Suprapubic skin (tissue), 4 donors: ENCODE measurements at places on chromosomes 7 and 10. TPM values are rescaled to one million over a fixed set of nuclear protein-coding genes. Genes with fewer than 3 reads are reported as not detected.
A peak's percentile ranks its signal among the peaks of the same experiment; 100 is the strongest.

DNA sequence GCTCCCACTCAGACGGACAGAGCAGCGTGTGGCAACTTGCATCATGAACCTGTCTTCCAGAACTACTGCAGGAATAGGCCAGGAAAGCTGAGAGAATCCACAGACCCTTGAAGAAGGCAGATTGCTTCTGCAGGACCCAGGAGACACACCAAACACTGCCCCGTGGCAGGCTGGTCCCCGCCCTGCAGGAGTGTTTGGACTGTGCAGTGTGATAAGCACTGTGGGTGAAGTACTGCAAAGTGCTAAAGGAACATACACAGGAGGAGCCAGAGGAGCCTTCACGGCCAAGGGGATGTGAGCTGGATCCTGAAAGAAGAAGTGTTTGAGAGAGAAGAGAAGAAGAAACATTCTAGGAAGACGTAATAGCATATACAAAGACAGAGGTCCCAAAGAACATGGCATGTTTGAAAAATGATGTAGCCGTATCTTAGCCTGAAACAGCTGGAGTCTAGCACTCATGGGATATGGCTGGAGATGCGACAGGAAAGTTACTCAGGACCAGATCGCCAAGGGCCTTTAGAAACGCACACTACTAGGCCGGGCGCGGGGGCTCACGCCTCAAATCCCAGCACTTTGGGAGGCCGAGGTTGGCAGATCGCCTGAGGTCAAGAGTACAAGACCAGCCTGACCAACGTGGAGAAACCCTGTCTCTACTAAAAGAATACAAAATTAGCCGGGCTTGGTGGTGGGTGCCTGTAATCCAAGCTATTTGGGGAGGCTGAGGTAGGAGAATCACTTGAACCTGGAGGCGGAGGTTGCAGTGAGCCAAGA, 96.9 kb upstream of the RHEB start:
- DNase-seq = no peak
- no peaks in the 10 kb centered on the region for H3K27me3 ChIP-seq
- no peak overlapping the region for H3K4me3 ChIP-seq
- H3K27ac ChIP-seq = no peak overlapping the region
- no peaks in the 10 kb centered on the region for H3K4me1 ChIP-seq
- H3K36me3 ChIP-seq = peaks cover 4% of the 10 kb centered on the region

DNA sequence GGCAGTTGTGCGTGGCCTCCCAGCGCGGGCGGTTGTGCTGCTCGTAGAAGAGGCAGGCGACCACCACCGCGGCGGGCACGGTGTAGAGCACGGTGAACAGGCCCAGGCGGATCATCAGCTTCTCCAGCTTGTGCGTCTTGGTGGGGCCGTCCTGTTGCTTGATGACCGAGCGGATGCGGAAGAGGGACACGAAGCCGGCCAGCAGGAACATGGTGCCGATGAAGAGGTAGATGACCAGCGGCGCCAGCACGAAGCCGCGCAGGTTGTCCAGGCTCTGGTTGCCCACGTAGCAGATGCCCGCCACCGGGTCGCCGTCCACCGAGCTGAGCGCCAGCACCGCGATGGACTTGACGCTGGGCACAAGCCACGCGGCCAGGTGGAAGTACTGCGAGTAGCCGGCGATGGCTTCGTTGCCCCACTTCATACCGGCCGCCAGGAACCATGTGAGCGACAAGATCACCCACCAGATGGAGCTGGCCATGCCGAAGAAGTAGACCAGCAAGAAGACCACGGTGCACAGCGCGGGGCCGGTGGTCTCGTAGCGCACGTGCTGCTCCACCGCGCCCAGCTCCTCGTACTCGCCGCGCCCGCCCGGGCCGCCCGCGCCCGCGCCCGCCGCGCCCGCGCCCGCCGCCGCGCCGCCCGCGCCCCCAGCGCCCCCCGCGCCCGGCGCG, 2.2 kb downstream of the FZD8 start:
- H3K36me3 ChIP-seq = no peaks in the 10 kb centered on the region
- peaks cover 67% of the 10 kb centered on the region for H3K4me1 ChIP-seq
- peaks cover 7% of the 10 kb centered on the region for H3K27me3 ChIP-seq
- H3K27ac ChIP-seq = no peak overlapping the region

DNA sequence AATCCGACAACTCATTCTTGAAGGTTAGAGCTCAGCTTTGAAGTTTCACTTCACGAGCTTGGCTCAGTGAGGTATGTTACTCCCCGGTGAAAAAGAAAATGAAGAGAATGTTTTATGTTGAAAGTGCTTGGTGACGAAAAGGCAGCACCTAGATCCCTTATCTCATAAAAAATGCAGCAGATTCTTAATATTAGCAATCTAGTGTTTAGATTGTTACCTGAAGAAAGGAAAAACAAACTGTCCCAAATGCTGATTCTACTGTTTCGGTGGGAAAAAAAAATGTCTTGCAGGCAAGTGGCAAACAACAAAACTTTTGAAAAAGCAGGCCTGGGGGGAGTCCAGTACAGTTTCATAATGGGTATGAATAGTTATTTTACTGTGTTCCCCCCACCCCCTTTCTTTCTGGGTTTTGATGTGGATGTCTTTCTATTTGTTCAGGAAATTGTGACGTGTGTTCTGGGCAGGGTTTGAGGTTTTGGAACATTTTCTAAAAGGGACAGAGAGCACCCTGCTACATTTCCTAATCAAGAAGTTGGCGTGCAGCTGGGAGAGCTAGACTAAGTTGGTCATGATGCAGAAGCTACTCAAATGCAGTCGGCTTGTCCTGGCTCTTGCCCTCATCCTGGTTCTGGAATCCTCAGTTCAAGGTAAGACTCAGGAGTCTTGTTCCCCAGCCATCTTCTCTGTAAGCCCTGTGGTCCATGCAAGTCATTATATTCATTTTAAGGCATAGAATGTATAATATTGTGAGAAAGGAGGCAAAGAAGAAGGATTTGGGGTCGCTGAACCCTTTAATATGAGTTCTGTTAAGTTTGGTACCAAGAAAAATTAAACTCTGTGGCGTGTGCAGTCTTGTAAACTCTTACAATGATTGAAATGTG, at the start of gene SRGN:
TSS of gene SRGN (plus strand) at position 514 of the 881 bp plus-strand sequence. CDS start at position 569, 55 bp downstream.
- H3K4me1 ChIP-seq = peaks cover 4% of the 10 kb centered on the region
- no peaks in the 10 kb centered on the region for H3K27me3 ChIP-seq
- DNase-seq = peak; percentile 82
- H3K4me3 ChIP-seq = peak within 1 kb of the TSS; percentile 44

SAP25 gene
- total RNA-seq = 2.7 TPM

DNA sequence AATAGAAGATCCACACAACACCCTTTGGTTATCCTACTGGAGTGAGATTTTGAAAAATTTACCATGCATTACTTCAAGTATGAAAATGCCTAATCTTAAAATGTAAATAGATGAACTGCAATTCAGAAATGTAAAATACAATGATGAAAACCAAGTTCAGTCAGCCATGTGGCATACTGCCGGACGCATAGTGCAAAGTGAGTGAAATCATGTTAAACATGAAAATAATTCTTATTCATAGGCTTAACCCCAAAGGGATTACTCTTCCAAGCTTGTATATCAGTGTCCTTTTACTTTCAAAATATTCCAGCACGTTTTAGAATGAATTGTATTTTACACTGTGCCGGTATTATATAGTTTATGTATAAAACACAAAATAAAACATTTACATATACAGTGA, 99.8 kb downstream of the THSD7A start:
- no peak for DNase-seq
- H3K4me1 ChIP-seq = no peaks in the 10 kb centered on the region
- H3K27ac ChIP-seq = no peak overlapping the region
- no peaks in the 10 kb centered on the region for H3K36me3 ChIP-seq
- no peak overlapping the region for H3K4me3 ChIP-seq

GRID2IP gene
- total RNA-seq = 1.0 TPM

GRCh38 chr7:98778421-98778820, 91.4 kb downstream of the TMEM130 start:
- no peak overlapping the region for H3K27ac ChIP-seq
- peaks cover 9% of the 10 kb centered on the region for H3K27me3 ChIP-seq
- DNase-seq = no peak
- no peaks in the 10 kb centered on the region for H3K36me3 ChIP-seq
- H3K4me3 ChIP-seq = no peak overlapping the region
- no peaks in the 10 kb centered on the region for H3K4me1 ChIP-seq

DNA sequence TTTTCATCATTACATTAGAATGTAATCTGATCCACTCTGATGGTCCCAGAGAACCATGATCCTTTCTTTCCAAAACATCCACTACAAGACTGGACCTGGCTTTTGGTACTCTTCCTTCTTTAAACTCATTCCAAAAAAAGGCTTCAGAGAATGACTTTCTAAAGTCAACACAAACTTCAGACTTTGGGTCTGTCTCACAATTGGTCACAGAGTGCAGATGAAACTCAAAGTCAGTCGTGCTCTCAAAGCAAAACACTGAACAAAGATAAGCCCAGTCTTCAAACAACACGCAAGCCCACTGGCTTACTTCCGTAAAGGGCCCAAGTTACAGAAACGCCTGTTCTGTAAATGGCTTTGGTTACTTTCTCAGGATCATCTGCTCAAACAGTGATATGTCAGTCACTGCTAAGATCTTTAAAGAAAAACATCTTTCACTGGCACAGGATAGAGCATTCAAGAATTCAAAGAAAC, 250.9 kb upstream of the MKLN1 start:
- peak overlapping the region; percentile 31 for H3K27ac ChIP-seq
- H3K4me1 ChIP-seq = peaks cover 41% of the 10 kb centered on the region
- H3K36me3 ChIP-seq = peaks cover 14% of the 10 kb centered on the region
- DNase-seq = no peak

PAPSS2 gene
- 2.5 TPM for total RNA-seq

DNA sequence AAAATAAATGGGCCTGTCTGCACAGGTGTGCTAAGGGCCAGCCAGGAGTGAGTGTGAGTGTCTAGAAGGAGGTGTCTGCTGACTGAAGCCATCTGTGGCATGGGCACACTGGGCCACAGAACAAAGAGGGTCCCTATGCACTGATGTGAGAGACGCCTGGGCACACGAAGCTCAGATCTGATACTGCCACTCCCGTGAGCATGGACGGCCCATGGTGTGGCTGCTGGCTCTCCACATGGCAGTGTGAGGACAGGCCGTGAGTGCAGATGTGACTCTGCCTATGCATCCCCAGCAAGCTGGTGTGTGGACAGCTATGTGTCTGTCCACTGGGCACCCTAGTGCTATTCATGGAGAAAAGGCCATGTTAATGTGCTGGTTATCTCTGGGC, 12.8 kb upstream of the MYL7 start:
- DNase-seq = peak; percentile 37
- no peaks in the 10 kb centered on the region for H3K4me1 ChIP-seq
- no peak overlapping the region for H3K4me3 ChIP-seq
- H3K27ac ChIP-seq = no peak overlapping the region

- H3K4me1 ChIP-seq = peaks cover 19% of the 10 kb centered on the region
- peak overlapping the region; percentile 97 for H3K27ac ChIP-seq
- peaks cover 10% of the 10 kb centered on the region for H3K36me3 ChIP-seq
- peak overlapping the region; percentile 81 for H3K4me3 ChIP-seq
Measured at GRCh38 chr10:110226926-110227641, 19.7 kb downstream of the MXI1 start.

TMEM196 gene
- total RNA-seq = not detected

OPN1SW gene
- total RNA-seq = not detected

DNA sequence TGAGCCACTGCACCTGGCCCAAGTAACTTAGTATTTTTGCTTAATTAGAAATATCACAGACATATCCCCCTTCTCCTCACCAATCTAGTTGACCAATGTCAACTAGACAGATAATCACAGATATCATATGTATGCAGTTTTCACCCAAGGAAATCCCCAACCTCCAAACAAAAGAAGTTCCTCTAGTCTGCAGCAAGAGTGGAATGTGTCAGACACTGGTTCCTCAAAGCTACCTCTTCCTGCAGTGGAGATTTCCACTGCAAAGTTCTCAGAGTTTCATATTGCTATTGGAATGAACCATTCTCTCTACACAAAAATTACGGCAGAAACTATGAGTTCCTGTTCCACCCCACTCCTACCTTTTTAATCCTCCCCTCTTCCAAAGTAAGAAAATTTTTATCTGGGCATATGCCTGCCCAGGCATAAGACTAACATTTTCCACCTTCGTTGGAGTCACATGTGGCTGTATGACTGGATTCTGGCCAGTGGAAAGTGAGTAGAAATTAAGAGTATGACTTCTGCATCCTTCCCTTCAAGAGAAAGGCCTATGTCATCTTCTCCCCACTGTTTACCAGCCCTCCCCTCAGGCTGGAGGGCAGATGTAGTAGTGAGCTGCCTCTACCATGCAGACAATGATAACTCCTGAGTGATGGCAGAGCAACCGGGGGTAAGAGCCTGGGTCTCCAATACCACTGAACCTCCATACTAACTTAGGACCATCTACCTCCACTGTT, 103.0 kb downstream of the MYOF start:
- no peak for DNase-seq
- H3K27ac ChIP-seq = peak overlapping the region; percentile 34
- H3K27me3 ChIP-seq = no peaks in the 10 kb centered on the region
- peaks cover 51% of the 10 kb centered on the region for H3K36me3 ChIP-seq
- no peak overlapping the region for H3K4me3 ChIP-seq

PLPP4 gene
- not detected for total RNA-seq

DNA sequence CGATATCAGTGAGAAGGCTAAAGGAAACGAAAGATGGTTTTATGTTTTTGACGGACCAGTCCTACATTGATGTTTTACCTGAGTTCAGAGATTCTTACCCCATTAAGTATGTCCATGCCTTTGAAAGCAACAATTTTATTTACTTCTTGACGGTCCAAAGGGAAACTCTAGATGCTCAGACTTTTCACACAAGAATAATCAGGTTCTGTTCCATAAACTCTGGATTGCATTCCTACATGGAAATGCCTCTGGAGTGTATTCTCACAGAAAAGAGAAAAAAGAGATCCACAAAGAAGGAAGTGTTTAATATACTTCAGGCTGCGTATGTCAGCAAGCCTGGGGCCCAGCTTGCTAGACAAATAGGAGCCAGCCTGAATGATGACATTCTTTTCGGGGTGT, 27.7 kb downstream of the MET start:
- no peak for DNase-seq
- no peaks in the 10 kb centered on the region for H3K27me3 ChIP-seq
- no peak overlapping the region for H3K27ac ChIP-seq
- no peaks in the 10 kb centered on the region for H3K36me3 ChIP-seq

- H3K27me3 ChIP-seq = peaks cover 9% of the 10 kb centered on the region
- H3K27ac ChIP-seq = no peak overlapping the region
- no peaks in the 10 kb centered on the region for H3K4me1 ChIP-seq
- H3K36me3 ChIP-seq = no peaks in the 10 kb centered on the region
Measured at GRCh38 chr10:131736321-131736980, 164.4 kb upstream of the PPP2R2D start.

ZP3 gene
- 9.2 TPM for total RNA-seq

GRCh38 chr10:78255796-78256638, 222.4 kb downstream of the RPS24 start:
- H3K27me3 ChIP-seq = no peaks in the 10 kb centered on the region
- H3K4me1 ChIP-seq = no peaks in the 10 kb centered on the region
- H3K27ac ChIP-seq = no peak overlapping the region
- no peaks in the 10 kb centered on the region for H3K36me3 ChIP-seq
- H3K4me3 ChIP-seq = no peak overlapping the region

- H3K4me3 ChIP-seq = no peak overlapping the region
- no peaks in the 10 kb centered on the region for H3K36me3 ChIP-seq
- no peaks in the 10 kb centered on the region for H3K27me3 ChIP-seq
- no peak overlapping the region for H3K27ac ChIP-seq
- no peak for DNase-seq
Measured at GRCh38 chr7:41578700-41579099, 124.2 kb downstream of the INHBA start.

KEL gene
- not detected for total RNA-seq
